GM10248 (cell line): ENCODE measurements at places on chromosomes 16 and 17.

DNA sequence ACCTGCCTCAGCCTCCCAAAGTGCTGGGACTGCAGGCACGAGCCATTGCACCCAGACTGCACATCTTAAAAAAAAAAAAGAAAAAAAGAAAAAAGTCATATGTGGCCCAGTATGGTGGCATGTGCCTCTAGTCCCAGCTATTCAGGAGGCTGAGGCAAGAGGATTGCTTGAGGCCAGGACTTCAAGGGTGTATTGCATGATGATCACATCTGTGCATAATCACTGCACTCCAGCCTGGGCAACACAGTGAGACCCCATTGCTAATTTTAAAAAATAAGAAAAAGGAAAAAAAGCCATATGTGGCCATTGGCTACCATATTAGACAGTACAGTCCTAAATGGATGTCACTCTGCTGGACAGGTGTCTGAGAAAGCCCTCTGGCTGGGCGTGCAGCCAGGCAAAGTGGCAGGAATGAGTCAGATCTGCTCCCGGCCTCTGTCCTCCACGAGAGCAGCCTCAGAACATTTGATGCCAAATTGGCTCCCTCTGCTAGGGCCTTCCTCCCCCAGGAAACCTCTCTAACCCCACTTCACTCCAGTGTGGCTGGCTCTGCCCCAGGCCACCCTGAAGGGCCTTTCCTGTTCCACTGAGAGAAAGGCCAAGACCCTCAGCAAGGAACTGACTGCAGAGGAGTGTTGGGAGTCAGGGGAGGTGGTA, 14.7 kb downstream of the CA7 start:
- DNase-seq, result no peak

DNA sequence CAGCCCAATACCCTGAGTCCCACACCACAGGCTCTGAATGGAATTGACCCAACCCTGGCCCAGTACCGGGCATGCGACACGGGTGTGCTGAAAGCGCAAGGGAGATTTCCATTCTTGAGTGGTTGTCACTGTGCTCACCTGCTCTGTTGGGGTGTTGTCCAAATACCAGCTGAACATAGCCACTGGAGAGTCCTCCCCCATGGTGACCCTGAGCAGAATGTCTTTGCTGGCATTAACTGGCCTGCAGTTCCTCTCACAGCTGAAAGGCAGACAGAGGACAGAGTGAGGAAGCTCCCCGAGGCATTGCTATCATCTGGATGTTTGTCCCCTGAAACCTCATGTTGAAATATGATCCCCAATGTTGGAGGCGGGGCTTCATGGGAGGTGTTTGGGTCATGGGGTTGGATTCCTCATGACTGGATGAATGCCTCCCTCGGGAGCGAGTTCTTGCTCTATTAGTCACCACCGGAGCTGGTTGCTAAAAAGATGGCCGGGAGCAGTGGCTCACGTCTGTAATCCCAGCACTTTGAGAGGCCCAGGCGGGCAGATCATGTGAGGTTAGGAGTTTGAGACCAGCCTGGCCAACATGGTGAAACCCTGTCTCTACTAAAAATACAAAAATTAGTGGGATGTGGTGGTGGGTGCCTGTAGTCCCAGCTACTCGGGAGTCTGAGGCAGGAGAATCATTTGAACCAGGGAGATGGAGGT, 57.3 kb upstream of the BCO1 start:
- DNase-seq, result no peak

DNA sequence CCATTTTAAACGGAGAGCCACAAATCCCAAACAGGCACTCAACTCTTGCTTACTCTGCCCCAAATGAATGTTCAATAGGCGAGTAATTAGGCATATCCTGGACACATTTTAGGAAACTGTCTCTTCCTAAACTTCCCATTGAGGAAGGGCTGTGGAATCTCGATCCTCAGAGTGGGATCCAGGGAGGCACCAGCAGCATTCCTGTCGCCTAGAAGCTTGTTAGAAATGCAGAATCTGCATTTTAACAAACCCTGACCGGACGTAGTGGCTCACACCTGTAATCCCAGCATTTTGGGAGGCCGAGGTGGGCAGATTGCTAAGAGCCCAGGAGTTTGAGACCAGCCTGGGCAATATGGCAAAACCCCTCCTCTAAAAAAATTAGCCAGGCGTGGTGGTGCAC, 95.6 kb downstream of the GAS7 start:
- DNase-seq, result no peak

GRCh38 chr16:48300391-48300856, 53.1 kb upstream of the ABCC11 start:
- no peak for DNase-seq

DNA sequence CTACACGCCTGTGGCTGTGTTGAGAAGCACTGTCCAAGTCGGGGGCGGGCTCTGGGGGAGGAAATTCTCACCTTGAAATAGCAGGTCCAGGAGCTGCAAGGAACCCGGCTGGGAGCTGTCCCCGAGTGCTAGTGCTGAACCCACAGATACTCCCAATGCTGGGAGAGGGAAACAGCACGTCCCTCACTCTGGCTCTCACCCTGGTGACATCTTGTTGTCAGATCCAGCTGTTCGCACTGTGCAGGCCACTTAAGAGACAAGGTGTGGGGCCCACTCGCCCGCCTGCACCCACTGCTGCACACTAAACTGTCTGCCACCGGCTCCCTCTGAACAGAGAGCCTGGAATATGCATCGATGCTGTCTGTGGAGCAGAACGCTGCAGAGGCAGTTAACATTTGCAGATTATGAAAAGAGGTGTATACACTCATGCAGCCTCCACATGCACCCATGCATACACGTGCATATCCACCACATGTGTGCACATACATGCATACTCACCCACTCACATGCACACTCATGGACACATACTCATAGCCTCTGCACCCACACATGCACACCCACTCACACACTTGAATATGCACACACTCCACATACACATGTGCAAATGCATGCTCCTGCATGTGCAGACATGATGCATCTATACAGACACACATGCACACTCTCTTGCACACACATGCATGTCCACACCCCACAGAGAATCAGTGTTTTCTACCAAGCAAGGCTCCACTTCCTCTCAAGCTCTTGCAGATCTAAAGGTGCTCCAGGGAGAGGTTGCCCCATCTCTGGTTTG, 42.0 kb downstream of the MGAT5B start:
- peak; percentile 57 for DNase-seq

DNA sequence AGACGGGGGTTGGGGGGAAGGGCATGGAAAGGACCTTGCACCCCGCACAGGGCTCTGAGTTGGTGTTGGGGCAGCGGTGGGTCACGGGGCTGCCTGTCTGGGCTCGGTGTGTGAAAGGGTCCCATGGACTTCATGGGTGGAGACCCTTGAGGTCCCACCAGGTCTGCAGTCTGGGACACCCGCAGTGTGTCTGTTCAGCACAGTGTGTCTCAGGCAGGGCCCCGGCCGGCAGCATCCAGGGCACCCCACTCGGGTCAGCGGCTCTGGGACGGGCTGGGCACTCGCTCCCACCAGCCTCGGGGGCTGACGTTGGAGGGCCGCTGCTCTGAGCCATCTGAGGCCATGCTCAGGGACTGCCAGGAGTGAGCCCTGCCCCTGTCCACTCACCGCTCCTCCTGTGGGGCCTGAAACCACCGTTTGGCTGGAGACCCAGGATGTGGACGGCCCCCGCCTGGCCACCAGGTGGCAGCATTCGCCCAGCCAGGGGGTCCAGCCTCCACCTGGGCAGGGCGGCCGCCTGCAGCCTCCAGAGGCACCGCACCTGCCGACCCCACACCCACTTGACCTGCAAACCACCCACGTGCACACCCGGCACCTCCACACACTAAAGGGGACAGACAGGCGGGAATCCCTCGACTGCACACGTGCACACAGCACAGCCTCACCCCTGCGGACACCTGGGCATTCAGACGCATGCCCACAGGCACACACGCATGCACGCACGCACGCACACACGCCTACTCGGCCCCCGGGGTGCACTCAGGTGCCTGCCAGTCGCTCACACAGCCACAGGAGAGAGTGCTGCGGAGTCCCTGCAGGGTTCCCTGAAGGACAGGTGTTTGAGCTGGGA, 10.1 kb upstream of the ZFPM1 start:
- DNase-seq, result peak; percentile 92

DNA sequence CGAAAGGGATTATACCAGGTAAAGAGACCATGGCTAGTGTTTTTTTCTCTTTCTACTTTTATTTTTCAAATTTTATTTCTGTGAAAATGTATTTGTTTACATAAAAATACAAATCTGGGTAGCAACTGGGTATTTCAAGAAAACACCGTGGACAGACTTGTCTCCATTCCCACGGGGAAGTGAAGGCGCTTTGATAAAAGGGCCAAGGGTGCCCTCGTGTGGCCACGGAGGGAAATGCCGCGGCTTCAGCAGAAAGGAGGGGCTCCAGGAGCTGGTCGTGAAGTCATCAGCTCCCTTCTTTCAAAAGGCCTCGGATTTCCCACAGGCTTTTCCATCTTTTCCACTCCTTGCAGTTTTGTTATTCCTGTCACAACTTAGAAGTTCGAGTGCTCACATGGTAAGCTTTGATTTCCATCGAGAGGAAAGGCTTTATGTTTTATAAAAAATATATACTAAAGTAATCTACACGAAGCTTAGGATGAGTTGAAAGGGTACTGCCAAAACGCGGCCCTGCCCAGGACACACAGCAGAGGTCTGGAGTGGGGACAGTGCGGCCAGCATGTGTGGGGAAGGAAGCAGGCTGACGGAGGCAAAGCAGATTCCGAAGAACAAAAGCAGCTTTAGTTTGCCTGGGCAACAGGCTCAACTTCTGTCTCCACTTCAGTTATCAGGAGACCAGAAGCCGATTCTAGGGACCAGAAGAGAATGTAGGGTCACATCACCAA, 15.3 kb upstream of the MNT start:
- DNase-seq, result peak; percentile 88

- DNase-seq, result no peak
Observed at GRCh38 chr17:37700881-37701280, 44.0 kb downstream of the HNF1B start.

GRCh38 chr16:74030000-74030706, 266.5 kb upstream of the PSMD7 start:
- DNase-seq, result no peak

GRCh38 chr16:4370570-4371356, 885 bp upstream of the VASN start:
- DNase-seq, result no peak

GRCh38 chr16:74073456-74073855, 223.2 kb upstream of the PSMD7 start:
- no peak for DNase-seq

GRCh38 chr16:65657071-65657494, 535.2 kb upstream of the CDH11 start:
- DNase-seq, result no peak

DNA sequence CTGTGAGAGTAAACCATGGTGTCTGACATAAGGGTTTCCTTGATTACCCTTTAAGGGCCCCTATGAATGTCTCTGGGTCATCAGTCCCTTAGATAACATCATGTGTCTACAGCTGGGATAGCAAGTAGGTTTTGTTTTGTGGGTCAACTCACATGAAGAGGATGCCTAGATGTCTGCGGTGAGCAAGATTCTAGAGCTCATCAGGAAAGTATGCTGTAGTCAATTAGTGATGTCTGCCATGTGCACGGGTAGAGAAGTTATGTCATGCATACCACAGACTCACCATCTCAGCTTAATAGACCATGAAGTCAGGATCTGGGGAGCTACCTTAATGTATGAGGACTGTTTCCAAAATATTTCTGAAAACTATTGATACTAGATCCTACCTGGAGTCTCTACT, 57.5 kb downstream of the CDH13 start:
- no peak for DNase-seq

DNA sequence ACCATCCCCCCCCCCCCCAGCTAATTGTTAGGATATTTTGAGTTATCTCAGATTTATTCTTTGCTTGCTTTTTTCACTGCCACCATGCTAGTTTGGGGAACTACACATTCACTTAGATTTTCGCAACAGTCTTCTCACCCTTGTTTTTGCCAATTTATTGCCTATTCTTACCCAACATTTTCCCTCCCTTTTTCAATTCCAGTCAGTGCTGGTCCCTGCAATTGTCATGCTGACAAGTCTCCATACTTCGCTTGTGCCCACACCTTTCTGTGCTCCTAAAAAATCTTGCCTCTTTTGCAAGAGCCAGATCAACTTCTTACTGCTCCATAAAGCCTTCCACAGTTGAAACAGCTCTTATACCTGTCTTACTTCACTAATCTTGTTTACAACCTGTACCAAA, 16.3 kb downstream of the TNRC6A start:
- DNase-seq, result no peak

- DNase-seq, result no peak
Observed at GRCh38 chr17:41678411-41678906, 10.2 kb upstream of the EIF1 start.

GRCh38 chr16:85654251-85655095, 34.3 kb downstream of the GINS2 start:
- no peak for DNase-seq

GRCh38 chr16:23917621-23918020, 81.8 kb downstream of the PRKCB start:
- peak; percentile 44 for DNase-seq

DNA sequence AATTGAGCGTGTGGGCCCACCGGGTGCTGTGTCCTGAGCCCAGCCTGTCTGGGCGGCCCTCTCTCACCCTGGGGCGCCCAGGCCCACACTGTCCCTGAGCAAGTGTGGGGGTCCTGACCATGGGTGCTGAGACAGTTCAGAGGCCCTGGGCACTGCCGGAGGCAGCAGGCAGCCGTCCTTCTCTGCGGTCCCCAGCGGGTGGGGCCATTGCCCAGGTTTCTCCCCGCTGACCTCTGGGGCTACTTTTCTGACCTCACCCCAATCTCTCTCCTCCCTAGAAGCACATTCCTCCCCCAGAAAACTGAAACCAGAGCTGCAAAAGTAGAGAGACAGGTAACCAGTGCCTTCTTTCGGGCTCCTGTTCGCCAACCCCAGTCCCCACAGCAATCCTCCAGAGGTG, 36.0 kb upstream of the PVALEF start:
- no peak for DNase-seq

DNA sequence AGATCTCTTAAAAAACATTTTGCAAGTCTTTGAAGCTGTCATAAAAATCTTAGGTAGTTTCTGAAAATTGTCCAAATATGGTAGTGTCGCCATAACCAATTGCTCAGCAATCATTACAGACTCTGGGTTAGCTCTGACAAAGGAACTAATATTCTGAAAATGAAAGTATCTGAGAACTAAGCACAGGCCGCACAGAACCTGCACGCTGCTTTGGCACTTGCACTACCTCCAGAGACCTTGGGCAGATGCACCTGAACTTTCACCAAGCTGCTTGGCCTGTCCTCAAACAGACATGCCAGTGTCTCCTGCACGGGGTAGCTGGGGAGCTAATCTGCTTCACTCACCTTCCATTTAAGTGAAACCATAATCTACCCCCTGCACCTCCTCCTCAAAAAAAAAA, 317.0 kb downstream of the MAF start:
- no peak for DNase-seq

GRCh38 chr17:48537316-48537715, 6.5 kb upstream of the HOXB1 start:
- no peak for DNase-seq

GRCh38 chr17:43573579-43574321, 27.6 kb upstream of the ETV4 start:
- DNase-seq, result no peak
